SHP77 (cell line): ENCODE measurements at places on chromosomes 2 and 18.
A peak's percentile ranks its signal among the peaks of the same experiment; 100 is the strongest.

- DNase-seq: no peak
These were observed 15.0 kb downstream of the FZD5 start for GRCh38 chr2:207754498-207755383.

- no peak for DNase-seq
These were observed 40.7 kb upstream of the CCDC150 start for GRCh38 chr2:196598846-196599245.

- DNase-seq: no peak
These were observed 25.8 kb upstream of the SLC14A2 start for GRCh38 chr18:45589356-45590035.

DNA sequence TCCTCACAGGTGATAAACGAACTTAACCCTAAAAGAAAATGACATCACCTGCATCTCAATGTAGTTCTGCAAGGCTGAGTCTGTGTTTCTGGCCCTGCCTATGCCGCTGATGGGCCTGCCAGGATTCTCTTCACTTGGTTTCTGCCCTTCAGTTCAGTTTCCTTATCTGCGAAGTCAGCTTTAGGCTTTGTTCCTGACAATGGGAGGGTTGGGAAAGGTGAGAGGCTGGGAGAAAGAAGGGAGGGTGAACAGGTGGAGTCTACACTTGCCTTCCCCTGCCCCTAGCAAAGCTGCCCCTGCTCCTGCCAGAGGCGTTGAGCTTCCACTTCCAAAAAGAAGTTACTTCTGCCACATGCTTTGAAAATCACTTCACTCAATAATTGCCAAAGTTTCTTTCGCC is 124.0 kb upstream of the APCDD1 start:
- DNase-seq: no peak

GRCh38 chr2:8737571-8738175 is 55.8 kb downstream of the ID2 start:
- no peak for DNase-seq

GRCh38 chr2:216110620-216111019 is 1.5 kb downstream of the XRCC5 start:
- no peak for DNase-seq

- DNase-seq: no peak
These were observed 202.4 kb downstream of the ETAA1 start for GRCh38 chr2:67599561-67599960.

- no peak for DNase-seq
These were observed 29.6 kb upstream of the RPRD1A start for GRCh38 chr18:36096955-36097354.

DNA sequence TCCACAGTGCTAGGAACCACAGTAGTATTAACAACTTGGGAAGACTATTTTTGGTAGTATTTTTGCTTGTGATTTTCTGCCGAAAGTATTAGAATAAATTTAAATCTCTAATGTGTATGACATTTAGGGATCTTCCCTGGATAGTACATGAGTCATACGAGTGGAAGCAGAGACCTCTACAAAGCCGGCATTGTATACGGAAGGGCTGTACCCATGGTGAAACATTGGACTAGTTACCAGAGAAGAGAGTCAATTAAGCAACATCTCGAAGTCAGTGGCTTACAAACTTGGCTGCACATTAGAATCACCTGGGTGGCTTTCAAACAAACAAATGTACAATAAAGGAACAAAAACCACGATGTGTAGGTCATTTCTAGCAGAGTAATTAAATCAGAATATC is 1131.7 kb upstream of the LRRTM1 start:
- no peak for DNase-seq

DNA sequence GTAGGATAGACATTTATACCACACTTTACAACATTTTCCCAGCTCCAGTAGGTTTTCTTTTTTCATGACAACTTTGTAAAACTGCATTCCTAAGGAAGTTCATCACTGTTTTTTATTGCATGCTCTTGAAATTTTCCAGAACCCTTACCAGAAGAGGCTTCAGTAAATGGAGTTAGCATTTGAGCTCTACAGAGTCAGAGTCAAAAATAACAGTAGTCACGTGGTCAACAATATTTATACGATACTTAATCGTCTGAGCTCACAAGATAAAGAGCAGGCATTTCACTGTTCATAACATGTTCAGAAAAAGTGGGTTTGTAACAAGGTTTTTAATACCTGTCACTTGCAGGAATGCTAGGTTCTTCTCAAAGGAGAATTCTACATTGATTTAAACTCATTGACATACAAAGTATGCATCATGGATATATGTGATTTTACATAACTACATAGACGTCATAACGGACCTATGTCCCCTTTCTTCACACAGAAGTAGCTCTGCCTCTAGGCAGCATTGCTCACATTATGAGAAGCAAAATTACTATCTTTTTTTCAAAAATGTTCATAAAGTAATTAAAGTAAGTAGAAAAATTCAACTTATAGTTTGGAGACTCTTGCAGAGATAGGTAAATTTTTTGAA is 187.0 kb upstream of the COL3A1 start:
- no peak for DNase-seq

DNA sequence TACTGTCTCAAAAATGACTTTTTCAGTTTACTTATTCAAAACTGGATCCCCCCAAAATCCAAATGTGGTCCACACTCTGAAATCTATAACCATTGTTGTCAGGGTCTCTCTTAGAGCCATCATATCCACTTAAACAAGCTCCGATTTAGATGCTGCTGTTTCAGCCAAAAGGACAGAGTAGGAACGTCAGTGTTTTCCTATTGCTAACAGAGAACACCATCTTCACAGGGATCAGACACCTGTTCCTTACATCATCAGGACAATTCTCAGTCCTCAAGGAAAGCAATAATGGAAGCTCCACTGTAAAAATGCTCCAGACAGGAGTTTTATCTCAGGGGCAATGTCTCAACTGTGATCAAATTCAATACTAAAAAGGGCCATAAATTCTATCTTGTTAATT is 155.4 kb downstream of the STK39 start:
- DNase-seq: no peak

GRCh38 chr2:230140667-230141066 is 71.9 kb upstream of the SLC16A14 start:
- DNase-seq: no peak

GRCh38 chr2:205627085-205627484 is 55.2 kb upstream of the NRP2 start:
- DNase-seq: no peak

DNA sequence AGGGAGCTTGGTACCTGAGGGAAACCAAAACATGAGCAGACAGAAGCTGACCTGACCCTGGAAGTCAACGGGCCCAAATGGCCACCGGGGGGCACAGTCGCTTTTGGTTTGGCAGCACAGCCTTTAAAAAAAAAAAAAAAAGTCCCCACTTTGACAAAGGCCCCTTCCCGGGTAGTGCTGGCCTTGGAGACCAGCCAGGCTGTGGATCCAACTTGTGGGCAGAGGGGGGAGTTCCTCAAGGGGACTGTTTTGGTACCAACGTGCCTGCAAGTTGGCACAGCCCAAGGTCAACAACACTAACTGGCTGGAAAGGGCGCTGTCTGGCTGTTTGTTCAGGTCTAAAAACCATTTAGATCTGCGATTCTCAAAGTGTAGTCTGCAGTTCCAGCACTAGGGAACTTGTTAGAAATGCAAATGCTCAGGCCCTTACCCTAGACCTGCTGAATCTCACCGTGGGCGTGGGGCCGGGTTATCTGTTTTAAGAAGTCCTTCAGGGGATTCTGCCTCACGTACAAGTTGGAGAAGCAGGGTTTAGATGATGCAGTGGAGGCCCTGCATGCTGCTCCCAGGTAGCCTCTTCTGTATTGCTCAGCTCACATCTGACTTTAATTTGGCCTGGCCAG is 83.0 kb downstream of the LPIN1 start:
- peak; percentile 95 for DNase-seq

DNA sequence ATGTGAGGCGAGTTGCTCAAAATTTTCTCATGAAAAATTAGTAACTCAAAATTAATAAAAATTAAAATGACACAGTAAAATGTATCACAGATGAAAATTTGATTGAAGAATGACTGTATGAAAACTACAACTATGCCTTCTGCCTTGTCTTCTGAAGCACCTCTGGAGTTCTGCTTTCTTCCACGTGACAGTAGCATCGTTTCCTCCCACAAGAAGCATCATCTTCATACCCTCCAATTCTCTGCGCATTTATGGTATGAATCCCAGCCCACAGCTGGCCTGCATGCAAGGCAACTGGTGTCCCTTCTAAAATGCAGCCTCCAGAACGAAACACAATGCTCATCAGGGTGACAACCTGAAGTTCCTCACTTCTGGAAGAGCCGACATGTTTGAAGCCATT is 189.9 kb downstream of the MYO1B start:
- DNase-seq: no peak

GRCh38 chr18:75209129-75209950 is at the start of gene PTGR3:
Gene PTGR3, minus strand, starts transcription at chr18:75209139. Its CDS starts 81 bp downstream, at chr18:75209058.
- DNase-seq: peak; percentile 79

DNA sequence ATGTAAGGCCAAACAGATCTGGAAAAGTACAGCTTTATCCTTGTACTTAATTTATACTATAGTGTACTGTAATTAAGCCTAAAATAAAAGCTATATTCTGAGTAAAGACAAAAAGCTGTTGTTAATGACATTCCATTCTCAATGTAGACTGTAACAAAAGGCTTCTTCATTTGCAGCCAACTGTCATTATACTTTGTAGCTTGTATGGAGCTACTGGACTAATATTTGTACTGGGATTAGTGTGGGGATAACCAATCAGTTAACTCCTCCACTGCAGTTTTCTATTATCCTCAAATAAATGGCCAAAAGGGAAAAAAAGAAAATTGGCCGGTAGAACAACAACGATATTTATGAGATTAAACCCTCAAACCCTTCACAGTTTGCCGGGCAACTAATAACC is 66.5 kb downstream of the STK39 start:
- no peak for DNase-seq

DNA sequence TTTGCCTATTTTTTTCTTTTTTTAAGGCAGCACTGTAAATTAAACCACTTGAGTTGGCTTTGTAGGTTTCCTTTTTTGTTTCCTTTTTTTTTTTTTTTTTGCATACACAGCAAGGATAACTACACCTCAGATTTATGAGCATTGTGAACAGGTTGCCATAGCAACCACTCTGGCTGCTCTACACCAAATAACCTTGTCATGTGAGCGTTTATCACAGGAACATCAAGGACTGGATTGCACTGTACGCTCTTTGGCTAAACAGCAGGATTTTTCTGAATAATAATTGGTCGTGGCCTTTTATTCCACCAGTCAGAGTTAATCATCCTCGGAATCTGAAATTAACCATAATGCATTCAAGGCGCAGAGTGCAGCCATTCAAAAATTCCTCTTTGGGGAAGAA is 199.1 kb upstream of the SLC14A2 start:
- peak; percentile 52 for DNase-seq

- DNase-seq: no peak
These were observed 11.8 kb downstream of the GULP1 start for GRCh38 chr2:188303363-188304031.

DNA sequence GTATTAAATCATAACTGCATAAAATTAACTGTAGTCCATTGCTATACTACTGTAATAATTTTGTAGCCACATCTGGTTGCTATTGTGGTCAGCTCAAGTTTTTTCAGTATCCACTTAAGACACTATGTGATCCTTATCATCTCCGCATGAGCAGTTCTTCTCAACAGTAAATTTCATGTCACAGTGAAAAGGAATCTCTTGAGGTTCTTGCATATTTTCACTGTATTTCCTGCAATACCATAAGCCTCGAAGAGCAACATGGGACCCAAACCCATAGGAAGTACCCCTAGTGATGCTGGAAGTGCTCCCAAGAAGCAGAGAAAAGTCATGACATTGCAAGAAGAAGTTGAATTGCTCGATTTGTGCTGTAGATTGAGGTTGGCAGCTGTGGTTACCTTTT is 86.7 kb downstream of the LDLRAD4 start:
- DNase-seq: no peak

GRCh38 chr18:5288517-5288935 is 7.0 kb downstream of the ZBTB14 start:
- no peak for DNase-seq

DNA sequence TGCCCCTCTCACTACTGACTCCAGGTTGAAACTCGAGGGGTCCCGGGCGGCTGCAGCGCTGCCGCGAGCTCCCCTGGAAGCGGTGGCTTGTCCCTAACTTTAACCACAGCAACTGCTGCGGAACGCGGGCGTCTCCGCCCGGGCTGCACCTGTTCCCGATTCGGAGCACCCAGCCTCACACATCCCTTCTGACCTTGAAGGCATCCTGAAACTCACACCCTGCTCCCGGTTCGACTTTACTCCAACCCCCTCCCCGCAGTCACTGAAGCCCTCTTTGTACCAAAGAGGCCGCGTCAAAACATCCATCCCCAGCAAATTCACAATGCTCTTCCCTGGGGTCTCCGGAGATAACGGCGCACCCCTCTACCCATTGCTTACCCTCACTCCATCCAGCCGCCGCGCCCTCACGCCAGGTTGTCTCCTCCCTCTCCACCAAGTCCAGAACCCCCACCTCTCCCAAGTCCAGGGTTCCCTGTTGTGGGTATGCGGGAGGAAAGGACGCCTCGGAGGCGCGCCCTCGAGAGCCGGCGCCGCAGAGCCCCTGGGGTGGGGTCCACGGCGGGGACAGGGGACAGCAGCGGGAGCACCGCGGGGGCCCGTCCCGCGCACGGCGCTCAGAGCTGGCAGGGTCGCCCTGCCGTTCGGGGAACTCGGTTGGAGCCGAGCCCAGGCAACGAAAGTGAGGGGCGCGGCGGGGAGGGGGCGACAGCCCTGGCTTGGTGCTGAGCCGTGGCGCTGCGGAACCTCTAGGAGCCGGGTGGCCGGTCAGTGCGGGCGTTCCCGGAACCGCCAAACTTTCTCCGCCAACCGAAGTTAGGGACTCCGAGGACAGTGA is 934 bp downstream of the MYO5B start:
- DNase-seq: no peak

DNA sequence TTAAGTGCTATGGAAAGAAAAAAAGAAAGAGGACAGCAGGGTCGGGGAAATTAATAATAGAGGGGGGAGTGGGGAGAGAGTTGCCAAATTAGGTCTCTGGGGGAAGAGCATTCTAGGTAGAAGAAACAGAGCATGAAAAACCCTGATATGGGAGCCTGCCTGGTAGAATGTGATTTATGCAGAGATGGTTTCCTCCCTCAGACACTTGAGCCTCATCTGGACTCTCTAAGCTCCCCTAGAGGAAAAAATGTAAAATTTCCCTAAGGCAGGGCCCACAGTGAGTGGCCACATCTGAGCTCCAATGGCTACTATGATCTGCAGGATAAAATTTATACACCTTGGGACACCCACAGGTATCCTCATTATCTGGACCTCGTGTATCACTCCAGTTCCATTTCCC is 20.6 kb upstream of the EPAS1 start:
- DNase-seq: no peak

DNA sequence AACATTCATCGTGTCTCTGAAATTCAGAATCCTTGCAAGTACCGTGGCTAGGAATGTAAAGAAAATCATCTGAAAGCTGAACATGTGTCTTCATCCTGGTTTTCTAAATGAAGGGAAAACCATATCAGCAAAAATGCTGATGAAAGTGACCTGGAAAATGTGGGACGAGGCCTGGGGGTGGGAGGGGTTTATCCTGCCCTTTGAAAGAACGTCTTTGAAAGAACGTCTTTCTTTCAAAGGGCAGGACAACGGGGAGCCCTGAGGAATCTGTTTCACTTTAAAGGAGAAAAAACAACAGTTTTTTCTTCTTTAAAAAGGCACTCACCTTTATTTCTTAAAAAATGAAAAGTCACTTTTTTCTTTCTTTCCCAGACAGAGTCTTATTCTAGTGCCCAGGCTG is 185.2 kb downstream of the ALPK2 start:
- no peak for DNase-seq
